ENCODE measurements at places on chromosomes 1 and 21. TPM values are rescaled to one million over a fixed set of nuclear protein-coding genes. Genes with fewer than 3 reads are reported as not detected.
A peak's percentile ranks its signal among the peaks of the same experiment; 100 is the strongest.

GRCh38 chr1:65830306-65830705 lies 37.6 kb downstream of the PDE4B start:
- H3K27me3 ChIP-seq, result peaks cover 42% of the 10 kb centered on the region
- peaks cover 13% of the 10 kb centered on the region for H3K4me1 ChIP-seq
- H3K27ac ChIP-seq, result no peak overlapping the region

DNA sequence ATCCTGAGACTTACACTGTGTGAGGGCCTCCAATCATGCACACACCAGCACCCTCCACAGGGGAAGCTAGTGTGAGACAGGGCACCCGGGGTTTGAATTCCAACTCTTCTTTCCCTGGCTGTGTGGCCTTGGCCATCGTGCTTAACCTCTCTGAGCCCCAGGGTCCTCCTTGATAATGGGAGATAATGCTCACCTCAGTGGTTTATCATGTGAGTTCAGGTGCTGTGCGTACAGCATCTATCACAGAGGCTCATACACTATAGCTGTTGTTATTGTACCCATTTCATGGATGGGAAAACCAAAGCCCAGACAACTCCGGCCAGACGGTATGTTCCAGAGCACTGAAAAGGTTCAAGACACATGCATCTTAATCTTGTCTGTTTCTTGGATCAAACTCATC lies 16.0 kb upstream of the UBXN10 start:
- H3K27me3 ChIP-seq, result no peaks in the 10 kb centered on the region
- H3K4me3 ChIP-seq, result no peak overlapping the region
- no peak for DNase-seq

GRCh38 chr1:13723810-13724209 lies 23.8 kb downstream of the PRDM2 start:
- H3K27ac ChIP-seq, result no peak overlapping the region
- no peak for DNase-seq
- no peak overlapping the region for H3K4me3 ChIP-seq
- H3K27me3 ChIP-seq, result no peaks in the 10 kb centered on the region

DNA sequence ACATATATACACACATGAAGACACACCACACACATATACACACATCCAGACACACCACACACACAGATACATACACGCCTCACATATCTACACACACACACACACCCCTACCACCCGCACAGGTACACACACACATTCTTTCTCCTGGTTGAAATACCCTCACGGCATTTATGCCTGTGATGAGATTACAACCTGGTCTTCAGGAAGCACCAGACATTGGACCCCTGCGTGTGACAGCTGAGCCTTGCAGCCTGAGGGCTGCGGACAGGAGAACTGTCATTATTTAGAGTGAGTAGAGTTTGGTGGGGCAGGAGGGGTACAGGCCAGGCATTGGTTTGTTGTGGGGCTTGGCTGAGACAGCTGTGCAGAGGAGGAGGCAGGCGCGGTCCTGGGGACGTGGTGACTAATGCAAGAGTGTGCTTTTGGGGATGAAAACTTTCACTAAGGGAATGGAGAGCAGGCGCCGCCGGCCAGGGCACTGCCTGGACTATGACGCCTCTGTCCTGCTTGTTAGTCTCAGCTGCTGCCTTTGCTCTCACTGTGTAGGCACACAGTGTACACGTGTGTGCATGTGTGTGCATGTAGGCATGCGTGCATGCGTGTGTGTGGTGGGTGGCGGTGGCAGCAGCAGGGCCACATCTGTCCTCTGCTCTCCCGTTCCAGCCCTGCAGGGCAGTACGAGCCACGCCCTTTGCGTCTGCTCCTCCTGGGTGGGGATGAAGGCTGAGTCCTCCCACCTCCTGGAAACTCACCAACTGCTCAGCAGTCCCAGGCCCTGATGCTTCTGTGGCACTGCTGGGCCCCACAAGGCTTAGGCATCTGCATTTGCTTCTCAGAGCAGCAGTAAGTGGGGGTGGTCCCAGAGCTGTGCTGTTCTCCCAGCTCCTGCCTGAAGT lies 57.6 kb downstream of the SPSB1 start:
- DNase-seq, result no peak
- no peaks in the 10 kb centered on the region for H3K27me3 ChIP-seq
- H3K4me3 ChIP-seq, result no peak overlapping the region
- no peaks in the 10 kb centered on the region for H3K36me3 ChIP-seq

DNA sequence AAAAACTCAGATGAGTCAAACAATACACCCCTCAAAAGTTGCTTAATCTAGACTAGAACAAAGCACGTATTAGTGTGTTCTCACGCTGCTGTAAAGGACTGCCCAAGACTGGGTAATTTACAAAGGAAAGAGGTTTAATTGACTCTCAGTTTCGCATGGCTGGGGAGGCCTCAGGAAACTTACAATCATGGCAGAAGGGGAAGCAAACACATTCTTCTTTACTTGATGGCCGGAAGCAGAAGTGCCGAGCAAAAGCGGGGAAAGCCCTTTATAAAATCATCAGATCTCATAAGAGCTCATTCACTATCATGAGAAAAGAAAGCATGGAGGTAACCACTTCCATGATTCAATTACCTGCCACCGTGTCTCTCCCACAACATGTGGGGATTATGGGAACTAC lies 10.1 kb downstream of the JAM2 start:
- H3K27me3 ChIP-seq, result peaks cover 5% of the 10 kb centered on the region
- H3K4me3 ChIP-seq, result no peak overlapping the region
- no peaks in the 10 kb centered on the region for H3K4me1 ChIP-seq
- no peaks in the 10 kb centered on the region for H3K36me3 ChIP-seq

- DNase-seq, result no peak
- no peaks in the 10 kb centered on the region for H3K4me1 ChIP-seq
- H3K36me3 ChIP-seq, result no peaks in the 10 kb centered on the region
- H3K27me3 ChIP-seq, result no peaks in the 10 kb centered on the region
Observed at GRCh38 chr1:78286686-78287085, 204.1 kb upstream of the PTGFR start.

- DNase-seq, result peak; percentile 59
- H3K27ac ChIP-seq, result no peak overlapping the region
- H3K36me3 ChIP-seq, result no peaks in the 10 kb centered on the region
- peaks cover 19% of the 10 kb centered on the region for H3K27me3 ChIP-seq
- peaks cover 14% of the 10 kb centered on the region for H3K4me1 ChIP-seq
Observed at GRCh38 chr1:21647431-21648351, 21.5 kb downstream of the RAP1GAP start.

GRCh38 chr1:189929501-189930099 lies 548.1 kb downstream of the BRINP3 start:
- H3K27me3 ChIP-seq, result no peaks in the 10 kb centered on the region
- no peak overlapping the region for H3K4me3 ChIP-seq
- DNase-seq, result no peak
- no peak overlapping the region for H3K27ac ChIP-seq
- no peaks in the 10 kb centered on the region for H3K4me1 ChIP-seq

DNA sequence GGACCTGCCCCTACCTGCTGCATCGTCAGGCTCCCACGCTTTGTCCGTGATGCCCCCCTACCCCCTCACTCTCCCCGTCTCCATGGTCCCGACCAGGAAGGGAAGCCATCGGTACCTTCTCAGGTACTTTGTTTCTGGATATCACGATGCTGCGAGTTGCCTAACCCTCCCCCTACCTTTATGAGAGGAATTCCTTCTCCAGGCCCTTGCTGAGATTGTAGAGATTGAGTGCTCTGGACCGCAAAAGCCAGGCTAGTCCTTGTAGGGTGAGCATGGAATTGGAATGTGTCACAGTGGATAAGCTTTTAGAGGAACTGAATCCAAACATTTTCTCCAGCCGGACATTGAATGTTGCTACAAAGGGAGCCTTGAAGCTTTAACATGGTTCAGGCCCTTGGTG lies 8.9 kb downstream of the SPATA46 start:
- no peaks in the 10 kb centered on the region for H3K27me3 ChIP-seq
- DNase-seq, result no peak
- H3K4me3 ChIP-seq, result no peak overlapping the region
- no peaks in the 10 kb centered on the region for H3K4me1 ChIP-seq

DNA sequence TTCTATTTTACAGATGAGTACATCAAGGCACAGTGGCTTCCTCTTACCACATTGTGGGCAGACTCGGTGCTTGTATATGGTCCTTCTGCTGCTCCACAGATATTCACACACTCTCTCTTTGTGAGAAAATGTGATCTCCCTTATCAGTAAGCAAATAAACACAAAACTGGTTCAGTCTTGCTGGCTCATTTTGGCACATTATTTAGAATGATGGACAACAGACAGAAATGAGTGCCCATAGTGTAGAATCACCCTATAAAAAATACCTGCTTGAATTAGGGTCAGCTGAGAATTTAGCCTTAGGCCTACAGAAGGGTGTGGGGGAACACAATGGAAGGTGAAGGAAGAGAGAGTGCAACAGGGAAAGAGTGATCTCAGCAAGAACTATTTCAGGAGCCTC lies 423.1 kb downstream of the HLX start:
- H3K27me3 ChIP-seq, result peaks cover 8% of the 10 kb centered on the region
- no peaks in the 10 kb centered on the region for H3K36me3 ChIP-seq
- DNase-seq, result no peak

- H3K27me3 ChIP-seq, result no peaks in the 10 kb centered on the region
- peaks cover 30% of the 10 kb centered on the region for H3K4me1 ChIP-seq
- no peak overlapping the region for H3K4me3 ChIP-seq
- peaks cover 48% of the 10 kb centered on the region for H3K36me3 ChIP-seq
- peak overlapping the region; percentile 39 for H3K27ac ChIP-seq
Observed at GRCh38 chr1:243287123-243287460, 31.3 kb downstream of the SDCCAG8 start.

GRCh38 chr1:23013657-23014056 lies 2.0 kb downstream of the TEX46 start:
- H3K27me3 ChIP-seq, result no peaks in the 10 kb centered on the region
- H3K4me3 ChIP-seq, result no peak overlapping the region

DNA sequence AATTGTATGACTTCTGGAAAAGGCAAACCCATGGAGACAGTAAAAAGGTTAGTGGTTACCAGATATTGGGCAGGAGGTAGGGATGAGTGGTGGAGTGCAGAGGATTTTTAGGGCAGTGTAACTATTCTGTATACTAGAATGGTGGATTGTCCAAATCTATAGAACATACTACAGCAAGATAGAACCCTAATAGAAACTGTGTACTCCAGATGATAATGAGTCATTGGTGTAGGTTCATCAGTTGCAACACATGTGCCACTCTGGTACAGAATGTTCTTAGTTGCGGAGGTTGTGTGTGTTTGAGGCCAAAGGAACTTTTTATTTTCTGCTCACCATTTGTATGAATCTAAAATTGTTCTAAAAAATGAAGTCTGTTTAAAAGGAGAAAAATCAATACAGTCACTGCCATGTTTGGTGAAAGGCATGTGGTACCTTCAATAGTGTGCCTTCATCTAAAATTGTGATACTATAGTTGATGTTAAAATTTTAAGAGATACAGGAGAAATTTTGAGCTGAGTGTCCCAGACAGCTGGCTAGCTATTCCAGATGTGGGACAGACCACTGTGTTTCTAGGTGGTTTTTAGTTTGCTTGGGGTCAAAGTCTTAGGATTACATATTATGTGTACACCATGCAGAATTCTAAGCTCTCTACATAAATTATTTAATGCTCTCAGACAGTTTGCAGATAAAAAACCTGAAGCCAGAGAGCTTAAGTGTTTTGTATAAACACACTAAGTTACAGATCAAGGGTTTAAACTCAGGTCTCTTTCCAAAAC lies 150.5 kb downstream of the RPS6KC1 start:
- DNase-seq, result no peak
- no peak overlapping the region for H3K27ac ChIP-seq
- H3K36me3 ChIP-seq, result peaks cover 31% of the 10 kb centered on the region
- H3K4me1 ChIP-seq, result peaks cover under 1% of the 10 kb centered on the region

- H3K4me1 ChIP-seq, result peaks cover 49% of the 10 kb centered on the region
- DNase-seq, result no peak
- no peak overlapping the region for H3K27ac ChIP-seq
- H3K4me3 ChIP-seq, result no peak overlapping the region
Observed at GRCh38 chr1:19402031-19402813, 83.1 kb downstream of the CAPZB start.

DNA sequence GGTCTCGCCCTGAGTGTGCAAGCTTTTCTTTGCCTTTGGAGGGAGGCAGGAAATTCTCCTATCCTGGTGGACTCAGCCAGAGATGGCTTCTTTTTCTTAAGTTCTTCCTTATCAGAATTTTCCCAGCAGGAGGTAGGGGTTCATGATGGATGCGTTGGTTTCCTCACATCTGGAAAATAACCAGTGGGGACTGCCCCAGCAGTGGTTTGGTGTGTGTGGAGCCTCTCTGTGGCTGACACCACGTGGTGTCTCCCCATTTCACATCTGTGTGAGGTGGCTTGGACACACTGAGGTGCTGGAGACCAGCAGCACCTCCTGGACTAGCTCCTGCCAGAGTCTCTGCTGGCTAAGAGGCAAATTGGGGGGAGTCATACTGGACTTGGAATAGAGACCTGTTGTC lies 32.6 kb downstream of the B3GALT5 start:
- H3K36me3 ChIP-seq, result no peaks in the 10 kb centered on the region
- DNase-seq, result no peak
- no peak overlapping the region for H3K4me3 ChIP-seq

DNA sequence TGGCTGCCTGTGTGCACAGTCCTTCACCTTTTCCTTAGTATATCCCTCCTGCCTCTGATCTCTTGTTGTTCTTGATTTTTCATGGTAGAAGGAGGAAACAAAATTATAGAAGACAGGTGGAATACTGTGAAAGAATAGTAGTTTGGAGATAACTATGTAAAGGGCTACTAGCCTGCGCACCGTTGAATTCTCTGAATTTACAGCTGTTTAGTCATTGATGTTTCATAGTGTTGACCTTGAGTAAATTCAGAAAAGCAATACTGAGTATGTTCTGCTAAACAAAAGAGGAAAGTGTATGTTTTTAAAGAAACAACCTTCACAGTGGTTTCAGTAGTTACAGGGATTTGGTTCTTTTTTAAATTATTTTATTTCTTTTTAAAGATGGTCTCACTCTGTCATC lies 18.1 kb downstream of the CAMTA1 start:
- H3K27me3 ChIP-seq, result no peaks in the 10 kb centered on the region
- peaks cover 22% of the 10 kb centered on the region for H3K4me1 ChIP-seq
- H3K36me3 ChIP-seq, result no peaks in the 10 kb centered on the region
- H3K27ac ChIP-seq, result no peak overlapping the region

The EPHA10 gene
- not detected for total RNA-seq

The ZNF593 gene
- total RNA-seq, result 28.6 TPM

The SPRR2B gene
- not detected for total RNA-seq

The KIF26B gene
- total RNA-seq, result not detected

The C1orf53 gene
- 1.2 TPM for total RNA-seq

The GLRX2 gene
- 19.5 TPM for total RNA-seq

The BRDT gene
- not detected for total RNA-seq

The RNF186 gene
- total RNA-seq, result not detected

The PADI2 gene
- 0.05 TPM for total RNA-seq

The PIK3CD gene
- total RNA-seq, result 242 TPM

The C1orf167 gene
- total RNA-seq, result not detected

The C1QA gene
- total RNA-seq, result not detected

The NR1I3 gene
- total RNA-seq, result not detected

The GNG4 gene
- 0.42 TPM for total RNA-seq

The CD48 gene
- 294 TPM for total RNA-seq

The TCP10L gene
- total RNA-seq, result 0.71 TPM
